ENCODE measurements at places on chromosomes 7 and 10.

DNA sequence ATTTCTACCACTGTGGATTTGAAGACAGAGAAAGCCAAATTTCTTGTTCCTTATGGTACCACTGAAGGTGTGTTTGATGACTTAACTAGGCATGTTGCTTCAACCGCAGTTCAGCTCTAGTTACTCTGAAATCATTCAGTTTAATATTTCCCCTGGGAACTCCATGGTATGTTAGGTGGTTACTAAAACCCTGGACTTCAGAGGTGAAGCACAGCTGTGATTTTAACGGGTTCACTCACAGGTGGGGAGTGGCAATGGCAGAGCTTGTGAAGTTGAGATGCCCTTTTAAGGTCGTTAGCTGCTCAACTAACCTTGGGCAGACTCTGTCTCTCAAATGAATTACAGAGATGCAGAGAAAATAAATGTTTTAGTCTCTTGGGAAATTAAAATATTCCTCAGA, 163.6 kb upstream of the PHYHIPL start:
- DNase-seq = no peak

- no peak for DNase-seq
Measured at GRCh38 chr10:3066317-3067117, 831 bp upstream of the PFKP start.

GRCh38 chr7:56106108-56107073, at the start of gene CHCHD2:
TSS of gene CHCHD2 (minus strand) at chr7:56106476. CDS start at chr7:56106413, 63 bp downstream.
- peak; percentile 99 for DNase-seq

DNA sequence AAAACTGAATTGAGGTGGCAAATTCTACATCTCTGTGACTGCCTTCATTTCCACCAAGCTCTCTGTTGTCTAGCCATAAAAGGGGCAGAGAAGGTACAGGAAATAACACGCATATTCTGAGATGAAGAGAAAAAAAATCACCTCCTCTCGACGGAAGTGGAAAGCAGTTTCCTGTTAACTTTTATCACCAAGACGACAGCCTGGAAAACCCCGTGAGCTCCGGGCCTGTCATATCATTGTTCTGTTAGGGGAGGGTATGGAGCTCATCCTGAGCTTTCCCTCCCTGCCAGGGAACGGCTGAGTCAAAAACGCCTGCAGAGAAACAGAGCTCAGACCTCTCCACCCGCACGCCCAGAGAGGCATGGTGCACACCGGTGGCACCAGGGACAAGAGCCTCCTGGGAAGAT, 200.3 kb downstream of the PRPF18 start:
- DNase-seq = no peak

DNA sequence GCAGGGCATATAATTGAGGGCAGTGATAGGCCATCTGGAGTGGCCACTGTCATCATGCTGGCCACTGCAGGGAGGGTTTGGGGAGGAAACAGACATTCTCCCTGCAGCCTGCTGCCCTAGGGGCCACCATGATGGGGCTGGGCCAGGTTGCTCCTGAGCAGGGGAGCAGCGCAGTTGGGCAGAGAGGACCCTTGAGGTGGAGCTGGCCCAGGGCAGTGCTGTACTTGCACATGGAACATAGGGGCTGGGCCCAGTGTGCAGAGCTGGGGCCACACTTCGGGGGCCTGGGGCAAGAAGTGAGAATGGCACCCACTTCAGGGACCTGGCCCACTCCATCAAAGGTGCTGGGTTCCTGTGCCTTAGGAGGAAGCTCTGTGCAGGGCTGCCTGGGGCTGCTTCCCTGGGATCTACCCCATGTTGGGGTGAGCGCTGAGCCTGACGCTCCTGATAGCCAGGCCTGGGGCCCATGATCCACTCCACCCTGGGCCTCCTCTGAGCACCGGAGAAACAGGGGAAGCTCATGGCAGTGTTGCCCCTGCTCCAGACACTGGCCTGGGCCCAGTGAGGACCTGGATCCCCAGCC, 21.3 kb upstream of the NUB1 start:
- no peak for DNase-seq

GRCh38 chr10:116779076-116779687, 36.8 kb upstream of the HSPA12A start:
- DNase-seq = peak; percentile 19

GRCh38 chr10:15306735-15307280, 64.3 kb downstream of the FAM171A1 start:
- DNase-seq = no peak

- no peak for DNase-seq
Measured at GRCh38 chr10:10811562-10811961, 206.1 kb upstream of the CELF2 start.

- DNase-seq = no peak
Measured at GRCh38 chr10:119516381-119517234, 25.9 kb downstream of the RGS10 start.

DNA sequence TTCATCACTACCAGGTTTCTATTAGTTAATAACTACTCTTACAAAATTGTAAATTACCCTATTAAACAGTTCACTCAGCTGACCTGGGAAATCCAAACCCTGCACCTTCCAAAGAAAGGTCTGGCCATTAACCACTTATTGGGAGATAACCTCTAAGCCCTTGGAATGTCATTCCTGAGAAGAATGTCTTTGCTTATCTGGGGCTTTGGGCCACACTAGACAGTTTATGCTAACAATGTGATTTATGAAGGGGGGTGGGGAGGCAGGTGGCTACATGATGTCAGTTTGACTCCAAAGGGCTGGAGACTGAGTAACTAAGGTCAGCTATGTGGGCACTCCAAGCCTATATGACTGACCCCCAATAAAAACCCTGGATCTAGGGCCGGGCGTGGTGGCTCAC, 50.7 kb downstream of the AKR1D1 start:
- no peak for DNase-seq

DNA sequence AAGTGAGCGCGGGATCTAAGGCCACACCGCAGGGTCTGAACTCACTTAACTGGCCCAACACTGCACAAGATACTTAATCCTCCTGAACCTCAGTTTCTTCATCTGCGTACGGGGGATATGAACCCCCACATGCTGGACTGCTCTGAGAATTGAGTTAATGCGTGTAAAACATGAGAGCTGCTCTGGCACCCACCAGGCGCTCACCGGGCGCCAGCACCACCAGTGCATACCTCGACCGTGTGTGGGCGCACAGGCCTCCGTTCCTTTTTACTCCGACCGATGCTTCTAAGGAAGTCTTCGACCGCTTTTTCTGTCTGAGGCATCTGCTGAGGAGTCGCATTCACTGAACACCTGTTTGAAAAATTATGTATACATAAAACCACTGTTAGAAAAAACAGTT, 27.2 kb downstream of the PITRM1 start:
- DNase-seq = no peak

DNA sequence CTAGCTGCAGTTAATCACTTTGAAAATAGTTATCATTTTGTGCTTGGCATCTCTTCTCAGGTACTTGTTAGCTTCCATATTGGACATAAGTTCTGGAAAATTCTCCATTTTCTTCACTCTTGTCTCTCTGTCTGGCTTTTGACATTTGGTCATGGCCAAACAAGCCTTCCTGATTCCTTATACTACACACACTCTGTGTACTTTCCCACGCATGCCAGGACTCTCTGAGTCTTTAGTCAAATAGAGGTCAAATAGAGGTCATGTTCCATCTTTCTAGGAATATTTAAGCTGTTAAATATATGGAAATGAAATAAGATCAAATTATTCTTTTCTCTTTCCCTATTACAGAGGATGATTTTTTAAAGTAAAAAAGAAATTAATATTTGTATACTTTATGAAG, 235.5 kb upstream of the PLXDC2 start:
- DNase-seq = no peak

DNA sequence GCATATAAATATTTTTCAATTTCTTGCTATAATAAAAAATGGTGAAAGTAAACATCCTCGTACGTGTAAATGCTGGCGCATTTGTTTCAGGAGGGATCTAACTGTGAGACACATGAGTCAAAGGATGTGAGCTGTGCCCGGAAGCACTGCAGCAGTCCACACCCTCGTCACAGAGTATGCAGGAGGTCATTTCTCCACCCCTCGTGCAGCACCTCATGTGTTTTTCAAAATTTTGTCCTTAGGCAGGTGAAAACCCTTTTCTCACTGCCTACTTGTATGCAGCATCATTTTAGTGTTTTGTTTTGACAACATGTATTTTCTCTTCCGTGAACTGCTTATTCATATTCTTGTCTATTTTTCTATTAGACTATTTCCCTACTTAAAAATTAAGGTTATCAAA, 162.7 kb downstream of the AVL9 start:
- peak; percentile 65 for DNase-seq

GRCh38 chr7:150507947-150508602, 6.6 kb upstream of the GIMAP7 start:
- DNase-seq = no peak

DNA sequence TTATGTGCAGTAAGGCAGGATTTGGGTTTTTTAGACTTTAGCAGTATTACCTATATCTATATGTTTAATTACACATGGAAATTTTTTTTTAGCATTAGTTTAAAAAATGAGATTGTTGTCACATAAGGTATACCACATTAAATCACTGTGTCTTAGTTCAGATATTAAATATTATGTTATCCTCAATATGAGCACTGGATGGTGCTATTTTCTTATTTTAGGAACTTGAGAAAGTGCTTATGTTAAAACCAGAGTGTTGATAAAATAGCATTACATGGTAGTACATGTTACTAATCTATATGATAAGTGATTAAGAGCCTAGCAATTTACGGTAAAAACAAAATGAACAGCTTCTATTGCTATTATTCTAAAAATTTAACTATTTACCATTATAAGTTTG, 28.8 kb downstream of the MIOS start:
- DNase-seq = peak; percentile 7

DNA sequence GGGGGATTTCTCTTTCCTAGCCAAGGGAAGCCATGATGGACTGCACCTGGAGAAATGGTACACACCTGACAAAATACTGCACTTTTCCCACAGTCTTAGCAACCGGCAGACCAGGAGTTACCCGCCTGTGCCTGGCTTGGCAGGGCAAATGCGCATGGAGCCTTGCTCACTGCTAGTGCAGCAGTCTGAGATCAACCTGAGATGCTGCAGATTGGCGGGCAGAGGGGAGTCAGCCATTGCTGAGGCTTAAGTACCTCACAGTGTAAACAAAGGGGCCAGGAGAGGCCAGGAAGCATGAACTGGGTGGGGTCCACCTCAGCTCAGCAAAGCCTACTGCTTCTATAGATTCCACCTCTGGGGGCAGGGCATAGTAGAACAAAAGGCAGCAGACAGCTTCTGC, 49.4 kb downstream of the OR13A1 start:
- DNase-seq = no peak

DNA sequence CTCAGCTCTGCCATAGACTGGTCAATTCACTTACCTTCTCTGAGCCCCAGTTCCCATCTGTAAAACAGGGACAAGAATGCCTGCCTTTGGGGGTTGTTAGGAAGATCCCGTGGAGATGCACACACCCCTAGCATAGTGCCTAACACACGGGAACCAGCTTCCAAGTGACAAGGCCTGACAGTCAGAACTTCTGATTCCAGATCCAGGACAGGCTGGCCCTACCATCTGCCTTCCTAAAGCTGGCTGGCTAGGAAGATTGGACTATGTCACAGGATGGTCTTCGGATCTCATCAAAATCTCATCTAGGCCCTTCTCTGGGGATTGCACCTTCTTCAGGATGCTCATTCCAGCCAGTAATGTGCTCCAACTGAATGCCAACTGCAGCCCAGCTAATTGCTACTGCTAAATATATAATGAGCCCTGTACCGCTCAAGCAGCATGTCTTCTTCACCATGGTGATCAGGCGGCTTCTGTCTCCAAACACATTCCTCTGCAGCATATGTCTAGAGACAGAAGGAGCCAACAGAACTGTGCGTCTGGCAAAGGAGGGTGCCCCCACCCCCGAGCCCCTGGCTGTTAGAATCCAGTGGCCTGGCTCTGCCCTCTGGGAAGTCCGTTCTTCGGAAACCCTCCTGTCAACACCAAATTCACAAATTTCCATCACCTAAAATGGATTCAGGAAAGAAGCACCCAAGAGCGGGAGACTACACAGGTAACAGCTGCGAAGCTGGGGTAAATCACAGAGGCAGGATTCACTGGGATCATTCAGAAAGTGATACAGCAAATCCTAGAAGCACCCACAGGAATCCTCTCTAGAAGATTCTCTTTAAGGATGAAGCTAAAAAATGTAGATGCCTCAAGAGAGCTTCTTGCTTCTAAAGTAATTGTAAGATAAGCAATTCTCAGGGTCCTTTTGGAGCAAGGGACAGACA, 142.1 kb upstream of the EEPD1 start:
- no peak for DNase-seq

GRCh38 chr10:63520500-63521415, at the start of gene REEP3:
TSS of gene REEP3 (plus strand) at chr10:63521401. CDS start at chr10:63521546, 145 bp downstream.
- no peak for DNase-seq

GRCh38 chr7:12737373-12737772, 49.9 kb downstream of the ARL4A start:
- no peak for DNase-seq

GRCh38 chr7:91311839-91312238, 47.6 kb downstream of the FZD1 start:
- DNase-seq = peak; percentile 7

GRCh38 chr7:82697897-82698296, 254.3 kb upstream of the CACNA2D1 start:
- DNase-seq = peak; percentile 45

- no peak for DNase-seq
Measured at GRCh38 chr7:48317360-48317759, 146.1 kb downstream of the ABCA13 start.

DNA sequence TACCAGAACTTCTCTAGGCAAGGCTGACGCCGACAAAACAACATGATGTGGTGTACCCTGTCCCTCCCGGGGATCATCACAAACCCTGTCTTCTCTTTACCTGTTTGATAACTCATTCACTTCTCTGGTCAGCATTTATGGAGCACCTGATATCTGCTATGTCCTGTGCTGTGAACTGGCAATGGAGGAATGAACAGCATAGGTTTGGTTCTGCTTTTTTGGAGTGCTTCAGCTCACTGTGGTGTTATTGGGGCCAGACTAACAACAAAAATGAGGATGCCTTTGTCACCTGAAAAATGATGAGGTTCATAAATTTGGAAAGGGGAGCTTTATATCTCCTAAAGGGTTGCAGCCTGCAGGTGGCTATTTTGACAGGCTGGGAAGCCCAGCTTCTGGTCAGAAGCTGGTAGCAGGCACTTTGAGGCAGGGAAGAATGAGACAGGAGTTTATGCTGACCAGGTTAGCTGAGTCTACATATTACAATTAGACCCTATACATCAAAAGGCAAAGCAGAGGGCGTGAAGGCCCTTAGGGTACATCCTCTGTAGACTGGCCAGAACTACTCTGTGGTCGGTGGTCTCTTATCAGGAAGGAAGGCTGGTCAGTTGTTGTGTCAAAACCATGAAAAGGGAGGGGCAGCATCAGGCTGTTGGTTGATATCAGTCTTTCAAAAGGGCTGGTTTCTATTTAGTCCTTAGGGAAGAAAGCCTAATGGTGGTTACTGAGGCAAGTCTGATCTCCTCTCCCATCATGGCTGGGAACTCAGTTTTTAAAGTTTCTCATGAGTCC, 42.3 kb downstream of the SH2D4B start:
- DNase-seq = no peak

Measured in fibroblast of lung (primary cell).